ENCODE measurements at places on chromosomes 3 and 15.

- DNase-seq: no peak
These were observed 878 bp upstream of the RAD51 start for GRCh38 chr15:40693904-40694687.

DNA sequence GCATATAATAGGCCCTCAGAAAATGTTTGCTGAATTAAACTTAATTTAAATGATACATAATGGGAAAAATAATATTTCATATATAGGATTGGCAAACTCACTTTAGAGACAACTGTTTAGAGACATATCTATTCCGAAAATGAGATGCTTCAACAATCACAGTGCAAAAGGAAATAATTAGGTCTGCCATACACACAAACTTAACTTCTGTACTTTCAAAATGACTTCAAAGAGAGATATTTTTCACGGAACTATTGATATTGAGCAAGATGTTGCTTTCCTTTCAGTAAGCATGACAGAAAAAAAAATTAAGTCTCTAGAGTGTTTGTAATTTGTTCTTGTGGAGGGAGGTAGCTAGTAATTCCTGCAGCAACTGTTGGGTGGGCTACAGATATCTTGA is 769.5 kb downstream of the TUSC7 start:
- DNase-seq: no peak

DNA sequence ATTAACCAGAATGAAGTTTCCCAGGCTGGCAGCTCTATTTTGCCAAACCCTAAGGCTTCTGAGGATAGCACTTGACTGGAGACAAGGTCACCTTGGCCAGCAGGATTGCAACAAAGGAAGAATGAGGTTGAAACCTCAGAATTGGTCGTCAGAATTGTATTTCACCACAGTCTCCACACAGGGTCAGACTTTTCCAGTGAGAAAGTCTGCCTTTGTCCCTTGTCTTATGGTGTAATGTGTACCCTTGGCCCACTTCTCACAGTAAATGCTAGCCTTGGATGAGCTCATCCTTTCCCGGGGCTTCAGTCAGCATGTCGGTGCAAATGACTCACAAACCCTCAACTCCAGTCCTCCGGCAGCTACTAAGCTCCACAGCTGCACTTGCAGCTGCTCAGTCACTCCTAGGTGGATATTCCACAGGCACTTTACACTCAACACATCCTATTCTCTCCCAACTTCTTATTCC is 19.7 kb downstream of the SSR3 start:
- DNase-seq: no peak

DNA sequence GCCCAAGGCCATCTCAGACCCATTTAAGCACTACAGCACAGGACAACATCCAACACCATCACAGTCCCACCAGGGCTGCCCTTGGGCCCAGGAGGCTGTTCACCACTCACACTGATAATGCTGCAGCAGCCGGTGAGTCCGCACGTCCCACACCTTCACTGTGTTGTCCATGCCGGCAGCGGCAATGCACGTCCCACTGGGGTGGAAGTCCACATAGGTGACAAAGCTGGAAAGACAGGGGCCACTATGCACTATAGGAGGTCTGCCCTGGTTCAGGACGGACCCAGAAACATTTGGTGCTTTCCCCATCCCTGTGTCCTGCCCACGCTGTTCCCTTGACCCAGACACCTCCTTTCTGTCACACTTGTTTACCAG is 8.5 kb downstream of the POC1A start:
- DNase-seq: no peak

- DNase-seq: no peak
These were observed 11.0 kb downstream of the PLIN1 start for GRCh38 chr15:89668171-89668570.

- DNase-seq: no peak
These were observed 499.9 kb downstream of the SHQ1 start for GRCh38 chr3:72348357-72348756.

GRCh38 chr3:20930034-20930433 is 744.0 kb upstream of the SGO1 start:
- no peak for DNase-seq

DNA sequence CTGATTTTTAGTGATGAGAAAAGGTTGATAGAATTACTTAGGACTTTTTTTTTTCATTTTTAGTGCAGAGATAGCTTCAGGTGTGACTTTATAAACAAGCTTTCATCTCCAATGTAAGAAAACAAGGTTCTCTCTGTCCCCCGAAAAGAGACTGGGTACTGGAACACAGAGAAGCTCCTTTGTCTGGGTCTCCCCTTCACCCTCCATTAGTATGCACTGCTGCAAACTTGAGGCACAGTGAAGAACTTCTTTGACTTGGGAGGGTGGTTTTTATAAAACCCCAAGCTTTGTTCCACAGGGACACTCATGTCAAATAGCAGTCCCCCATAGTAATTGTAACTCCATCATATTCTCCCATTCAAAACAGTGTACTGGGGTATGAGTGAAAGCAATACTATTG is 93.5 kb upstream of the SOX2 start:
- no peak for DNase-seq

- DNase-seq: no peak
These were observed 57.9 kb downstream of the TRAK1 start for GRCh38 chr3:42148982-42149432.

- DNase-seq: no peak
These were observed 99.1 kb downstream of the VGLL4 start for GRCh38 chr3:11544412-11545181.
